ENCODE measurements at places on chromosomes 7 and 10. TPM values are rescaled to one million over a fixed set of nuclear protein-coding genes. Genes with fewer than 3 reads are reported as not detected.

DNA sequence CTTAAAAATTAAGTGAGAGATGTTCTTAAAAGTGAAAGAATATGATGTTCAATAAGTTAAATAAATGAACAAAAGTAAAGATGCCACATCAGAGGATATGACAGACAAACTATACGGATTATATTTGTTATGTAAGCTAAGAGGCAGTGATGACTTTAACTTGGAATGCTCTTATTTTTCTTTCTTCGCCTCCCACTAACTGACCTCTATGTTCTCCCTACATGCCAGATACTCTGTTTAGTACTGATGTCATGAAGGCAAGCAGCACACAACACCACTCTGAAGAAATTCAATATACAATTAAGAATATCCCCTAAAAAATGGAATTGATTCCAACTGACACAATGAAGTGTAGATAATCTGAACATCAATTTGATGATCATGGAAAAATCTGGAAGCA, 223.4 kb downstream of the DOCK4 start:
- DNase-seq = no peak

GRCh38 chr7:111998326-111998725, 207.9 kb downstream of the DOCK4 start:
- no peak for DNase-seq

GRCh38 chr10:10662716-10663408, 354.8 kb upstream of the CELF2 start:
- DNase-seq = no peak

- DNase-seq = no peak
These were observed 418.1 kb downstream of the GFRA1 start for GRCh38 chr10:115854740-115855435.

- no peak for DNase-seq
These were observed 41.1 kb upstream of the RET start for GRCh38 chr10:43035800-43036199.

The SORBS1 gene
- 6.2 TPM for total RNA-seq

The LLCFC1 gene
- total RNA-seq = not detected

The C10orf53 gene
- total RNA-seq = not detected

DNA sequence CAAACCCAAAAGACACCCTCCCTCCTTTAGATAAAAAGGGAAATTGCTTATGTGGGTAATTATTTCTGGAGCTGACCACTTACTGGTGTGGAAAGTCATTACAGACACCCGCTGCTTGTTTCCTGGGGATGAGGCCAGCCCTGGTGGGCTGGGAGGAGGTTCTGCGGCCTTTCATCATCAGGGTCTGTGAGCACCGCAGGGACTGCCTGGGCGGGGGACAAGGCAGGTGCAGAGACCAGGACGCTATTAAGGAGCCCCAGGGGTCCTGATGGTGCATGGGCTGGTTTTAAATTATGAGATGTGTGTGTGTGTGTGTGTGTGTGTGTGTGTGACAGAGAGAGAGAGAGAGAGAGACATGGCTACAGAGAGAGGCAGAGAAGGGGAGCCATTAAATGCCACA, 171.2 kb downstream of the DNAJB6 start:
- DNase-seq = no peak

The ABCA13 gene
- total RNA-seq = 0.69 TPM

The BLVRA gene
- total RNA-seq = 56.6 TPM

DNA sequence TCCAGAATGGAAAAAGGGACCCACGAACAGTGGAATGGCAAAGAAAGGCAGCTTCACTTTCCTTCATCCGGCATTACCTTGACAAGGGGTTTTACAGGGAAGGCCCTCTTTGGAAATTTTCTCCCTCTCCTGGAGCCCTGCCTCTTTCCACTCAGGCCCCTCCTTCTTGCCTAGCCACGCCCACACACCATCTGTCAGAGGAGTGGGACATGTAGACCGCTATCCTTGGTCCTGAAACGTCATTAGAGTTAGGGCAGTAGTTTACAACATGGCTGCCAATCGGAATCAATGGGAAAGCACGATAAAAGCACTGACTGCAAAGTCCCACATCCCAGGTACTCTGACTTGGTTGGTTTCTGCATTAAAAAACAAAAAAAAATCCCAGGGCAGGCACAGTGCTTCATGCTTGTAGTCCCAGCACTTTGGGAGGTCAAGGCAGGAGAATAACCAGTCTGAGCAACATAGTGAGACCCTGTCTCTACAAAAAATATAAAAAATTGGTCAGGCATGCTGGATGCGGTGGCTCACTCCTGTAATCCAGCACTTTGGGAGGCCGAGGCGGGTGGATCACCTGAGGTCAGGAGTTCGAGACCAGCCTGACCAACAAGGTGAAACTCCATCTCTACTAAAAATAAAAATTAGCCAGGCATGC, 96.4 kb downstream of the MARCHF5 start:
- peak; percentile 87 for DNase-seq

- DNase-seq = no peak
These were observed 23.4 kb upstream of the C10orf67 start for GRCh38 chr10:23367896-23368595.

GRCh38 chr10:44956226-44956625, 3.4 kb upstream of the RASSF4 start:
- DNase-seq = no peak

DNA sequence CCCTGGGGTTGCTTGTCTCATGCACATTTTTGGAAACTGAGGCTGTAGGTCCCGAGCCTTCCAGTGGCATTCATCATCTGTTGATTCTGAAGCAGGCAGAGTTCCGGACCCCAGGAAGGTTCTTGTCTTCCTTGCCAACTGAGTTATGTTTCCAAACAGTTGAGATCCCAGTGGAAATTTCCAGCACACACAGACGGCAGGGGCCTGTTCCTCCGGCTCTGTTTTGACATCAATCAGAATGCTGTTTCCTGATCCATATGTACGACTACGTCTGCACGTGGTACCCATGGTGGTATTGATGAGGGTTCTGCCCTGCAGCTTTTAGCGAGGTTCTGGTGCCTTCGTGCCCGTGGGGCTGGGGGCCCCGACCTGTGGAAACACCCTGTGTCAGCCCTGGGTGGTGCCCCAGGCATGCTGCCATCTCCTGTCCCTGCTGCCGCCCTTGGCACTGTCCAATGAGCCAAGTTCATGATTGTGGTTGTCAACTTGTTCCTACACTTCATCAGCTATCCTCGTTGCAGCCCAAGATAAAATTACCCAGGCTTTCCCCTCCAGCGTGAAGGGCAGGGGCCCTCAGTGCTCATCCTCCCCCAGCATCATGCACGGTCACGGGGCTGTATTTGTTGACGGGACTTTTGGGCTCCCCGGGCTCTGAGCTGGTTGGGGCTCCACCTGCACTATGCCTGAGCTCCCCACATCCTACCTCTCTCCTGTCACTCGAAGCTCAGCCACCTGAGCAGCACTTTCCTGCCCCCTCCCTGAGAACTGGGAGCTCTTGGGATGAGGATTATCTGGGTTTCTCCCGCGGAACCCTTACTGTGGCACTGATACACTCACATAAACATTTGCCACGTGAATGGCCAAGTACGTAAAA, 7.8 kb upstream of the DPYSL4 start:
- no peak for DNase-seq

- DNase-seq = no peak
These were observed 464 bp downstream of the KIAA1217 start for GRCh38 chr10:24209432-24209771.

- DNase-seq = peak; percentile 18
These were observed at the start of gene LRRTM3 for GRCh38 chr10:66925896-66926715. LRRTM3 (plus strand) TSS chr10:66926036.

The PON1 gene
- not detected for total RNA-seq

The TMEM225B gene
- total RNA-seq = 0.60 TPM

The LEP gene
- total RNA-seq = not detected

DNA sequence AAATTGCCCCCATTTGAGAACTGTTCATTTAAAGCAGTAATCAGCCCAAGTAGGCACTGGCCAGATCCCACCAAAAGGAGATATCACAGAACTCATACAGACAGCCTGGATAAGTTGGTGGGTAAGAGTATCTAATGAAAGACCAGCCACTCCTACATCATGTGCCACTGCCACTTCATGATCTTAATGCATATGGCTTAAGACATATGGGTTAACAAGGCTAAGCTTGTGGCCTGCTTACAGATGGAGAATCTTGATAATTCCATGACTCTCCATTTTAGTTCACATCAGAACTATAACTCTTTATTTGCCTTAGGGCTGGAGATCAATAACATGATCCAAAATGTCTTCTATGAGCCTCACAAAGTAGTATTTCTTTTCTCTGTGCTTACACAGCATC, 6.8 kb upstream of the IFIT1B start:
- no peak for DNase-seq

The GJC3 gene
- 0.16 TPM for total RNA-seq

The ZNF804B gene
- total RNA-seq = 0.07 TPM

The PNLIPRP1 gene
- 1.1 TPM for total RNA-seq

- no peak for DNase-seq
These were observed 59.8 kb downstream of the GSDME start for GRCh38 chr7:24697416-24697815.

- DNase-seq = no peak
These were observed 11.3 kb upstream of the CTBP2 start for GRCh38 chr10:125171402-125172306.

The ERVW-1 gene
- total RNA-seq = not detected

DNA sequence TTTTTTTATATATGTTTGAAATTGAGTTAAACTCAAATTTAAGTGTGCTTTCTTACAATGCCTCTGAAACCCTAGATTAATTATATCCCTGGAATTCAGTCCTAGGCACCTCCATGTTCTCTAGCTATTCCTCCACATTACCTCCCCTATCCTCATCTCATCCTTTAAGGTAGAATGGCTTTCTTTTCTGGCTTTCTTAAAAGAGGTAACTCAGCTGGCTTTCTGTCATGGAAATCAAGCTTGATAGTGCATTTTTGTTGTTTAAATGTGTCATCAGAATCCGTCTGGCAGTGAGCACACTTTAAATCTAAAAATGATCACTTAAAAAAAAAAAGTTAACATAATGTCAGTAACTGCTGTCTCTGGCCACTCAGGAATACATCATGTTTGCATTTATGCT, 42.2 kb downstream of the AHR start:
- no peak for DNase-seq

The OR6V1 gene
- not detected for total RNA-seq

GRCh38 chr7:469563-469961, 50.1 kb downstream of the PDGFA start:
- no peak for DNase-seq

The LIPJ gene
- total RNA-seq = not detected

- DNase-seq = peak; percentile 56
These were observed 101.2 kb upstream of the ZNF746 start for GRCh38 chr7:149598721-149599308.

The SLC29A4 gene
- total RNA-seq = 1.2 TPM

- no peak for DNase-seq
These were observed 11.7 kb upstream of the MTERF1 start for GRCh38 chr7:91892099-91892705.

DNA sequence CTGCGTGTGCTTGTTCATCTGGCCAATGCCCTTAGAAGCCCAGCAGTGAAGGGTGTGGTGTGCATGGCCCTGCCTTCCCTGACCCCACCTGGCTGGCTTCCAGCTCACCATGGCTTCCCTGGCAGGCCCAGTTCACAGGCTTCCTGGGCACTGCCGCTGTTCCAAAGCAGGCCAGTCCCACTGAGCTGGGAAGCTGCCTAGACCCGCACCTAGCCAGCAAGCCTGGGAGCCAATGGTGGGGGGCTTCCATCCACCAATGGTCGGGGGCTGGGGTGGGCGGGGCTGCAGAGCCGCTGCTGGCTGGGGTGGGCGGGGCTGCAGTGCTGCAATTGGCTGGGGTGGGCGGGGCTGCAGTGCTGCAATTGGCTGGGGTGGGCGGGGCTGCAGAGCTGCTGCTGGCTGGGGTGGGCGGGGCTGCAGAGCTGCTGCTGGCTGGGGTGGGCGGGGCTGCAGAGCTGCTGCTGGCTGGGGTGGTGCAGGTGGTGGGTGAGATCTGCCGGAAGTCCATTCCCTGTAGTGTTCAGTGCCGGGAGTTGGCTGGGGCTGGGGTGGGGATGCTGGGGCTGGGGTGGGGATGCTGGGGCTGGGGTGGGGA, 12.4 kb downstream of the CALY start:
- peak; percentile 66 for DNase-seq

DNA sequence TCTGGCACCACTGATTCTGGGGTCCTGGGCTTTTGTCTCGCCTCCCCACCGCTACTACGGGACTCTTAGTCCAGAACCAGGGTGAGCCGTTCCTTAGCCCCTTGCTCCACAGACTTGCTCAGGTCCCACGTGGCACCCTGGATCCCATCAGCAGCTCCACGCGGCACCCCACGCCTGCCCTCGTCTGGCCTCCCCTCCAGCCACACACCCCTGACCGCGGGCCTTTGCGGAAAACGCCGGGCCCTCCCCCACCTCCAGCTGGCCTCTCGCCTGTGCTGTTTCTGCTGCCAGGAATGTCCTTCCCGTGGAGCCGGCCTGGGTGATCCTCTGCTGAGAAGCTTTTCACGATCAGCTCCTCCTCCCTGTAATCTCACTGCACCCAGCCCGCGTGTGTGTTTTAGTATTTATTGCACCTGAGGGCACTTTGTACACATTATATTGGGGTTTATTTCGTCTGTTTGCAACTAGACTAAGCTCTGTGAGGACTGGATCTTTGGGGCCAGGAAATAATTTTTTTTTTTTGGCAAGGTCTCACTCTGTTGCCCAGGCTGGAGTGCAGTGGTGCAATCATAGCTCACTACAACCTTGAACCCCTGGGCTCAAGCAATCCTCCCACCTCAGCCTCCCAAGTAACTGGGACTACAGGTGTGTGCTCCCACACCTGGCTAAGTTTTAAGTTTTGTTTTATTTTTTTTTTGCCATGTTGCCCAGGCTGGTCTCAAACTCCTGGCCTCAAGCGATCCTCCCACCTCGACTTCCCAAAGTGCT, 10.5 kb upstream of the TTYH3 start:
- peak; percentile 40 for DNase-seq

The PCGF6 gene
- 18.1 TPM for total RNA-seq

The AHCYL2 gene
- 5.2 TPM for total RNA-seq

The PITX3 gene
- total RNA-seq = 0.56 TPM

The PGAM2 gene
- total RNA-seq = not detected

GRCh38 chr7:63042730-63043511, 955.7 kb upstream of the ZNF722 start:
- no peak for DNase-seq

DNA sequence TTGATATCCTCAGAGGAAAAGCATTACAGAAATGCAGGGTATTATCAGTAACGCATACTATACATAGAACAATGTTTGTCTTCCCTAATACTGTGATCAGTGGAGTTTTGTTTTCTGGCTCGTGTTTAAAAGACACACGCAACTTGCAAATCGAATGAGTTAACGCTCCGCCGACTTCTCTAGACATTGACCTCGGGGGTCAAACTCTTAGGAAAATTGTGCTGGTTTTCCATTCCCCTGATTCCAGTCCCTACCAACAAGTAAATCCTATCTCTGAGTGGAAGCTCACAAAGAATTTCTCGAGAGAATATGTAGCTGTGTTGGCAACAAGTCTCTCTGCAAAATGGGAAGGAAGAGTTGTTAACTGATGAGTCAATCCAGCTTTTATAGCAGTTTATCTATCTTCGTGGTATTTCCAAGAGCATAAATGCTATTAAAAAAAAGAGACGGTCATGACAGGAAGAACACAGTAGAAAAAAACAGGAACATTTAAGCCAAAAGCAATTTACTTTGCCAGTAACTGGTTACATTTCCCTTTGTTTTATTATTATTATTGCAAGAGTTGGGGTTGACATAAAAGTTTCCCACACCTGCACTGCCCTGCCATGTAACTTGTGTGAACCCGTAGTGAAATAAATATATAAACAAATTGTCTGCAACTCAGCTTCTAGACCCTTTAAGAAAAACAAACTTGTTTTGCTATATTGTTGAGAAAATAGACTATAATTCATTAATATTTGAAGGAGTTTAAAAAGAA, 144.4 kb downstream of the ARID5B start:
- DNase-seq = no peak
